ENCODE measurements at places on chromosomes 6 and 20.

GRCh38 chr6:159979136-159979874, 10.4 kb downstream of the IGF2R start:
- no peak for DNase-seq

DNA sequence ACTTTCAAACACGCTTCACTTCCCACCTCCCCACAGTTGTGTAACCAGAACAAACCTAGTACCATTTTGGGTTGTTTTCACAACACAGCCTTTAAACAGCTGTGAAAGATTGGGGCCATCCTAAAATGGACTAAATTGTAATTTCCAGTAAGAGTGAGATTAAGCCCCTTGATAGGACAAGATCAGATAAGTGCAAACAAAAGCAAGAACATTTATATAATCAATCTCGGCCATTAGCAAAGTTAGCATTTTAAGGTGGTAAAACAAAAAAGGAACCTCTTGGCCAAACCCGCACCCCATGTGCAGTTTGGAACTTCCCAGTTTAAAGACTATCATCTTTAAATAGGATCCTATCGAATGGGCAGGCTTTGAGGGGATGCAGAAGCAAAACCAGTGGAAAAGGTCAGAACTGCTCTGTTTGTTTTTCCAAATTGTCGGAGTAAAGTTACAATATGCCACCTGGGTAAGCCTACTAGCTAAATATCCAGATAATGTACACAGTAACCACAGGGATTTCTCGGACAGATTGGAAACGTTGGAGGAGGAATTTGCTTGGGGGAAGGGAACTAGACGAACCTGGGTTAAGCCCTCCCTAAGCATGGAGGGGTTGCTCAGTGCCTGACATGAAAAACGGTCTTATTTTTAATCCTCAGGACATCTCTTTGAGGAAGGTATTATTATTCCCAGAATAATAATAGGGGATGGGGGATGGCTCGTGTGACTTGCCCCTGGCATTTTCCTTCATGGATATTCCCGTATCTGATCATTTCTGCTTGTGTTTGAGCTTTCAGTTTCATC, 159.8 kb upstream of the SALL4 start:
- DNase-seq = no peak

DNA sequence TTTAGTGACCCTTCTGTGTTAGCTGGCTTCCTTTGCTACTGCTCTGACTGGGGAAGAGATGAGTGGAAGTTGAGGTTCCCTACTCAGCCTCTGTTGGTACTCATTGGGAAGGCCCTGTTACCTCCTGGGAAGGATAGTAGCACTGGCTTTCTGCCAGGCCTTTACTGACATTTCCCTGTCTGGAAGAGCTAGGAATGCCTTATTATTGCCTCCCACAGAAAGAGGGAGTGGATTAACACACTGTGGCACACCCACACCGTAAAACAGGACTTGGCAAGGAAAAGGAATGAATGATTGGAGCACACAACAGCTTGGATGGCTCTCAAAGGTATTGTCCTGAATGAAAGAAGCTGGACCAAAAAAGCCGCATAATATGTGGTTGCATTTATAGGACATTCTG, 12.2 kb downstream of the ZNF831 start:
- no peak for DNase-seq

GRCh38 chr6:142906945-142907470, 38.0 kb downstream of the HIVEP2 start:
- DNase-seq = no peak

GRCh38 chr6:18391023-18391422, 3.9 kb downstream of the RNF144B start:
- no peak for DNase-seq

DNA sequence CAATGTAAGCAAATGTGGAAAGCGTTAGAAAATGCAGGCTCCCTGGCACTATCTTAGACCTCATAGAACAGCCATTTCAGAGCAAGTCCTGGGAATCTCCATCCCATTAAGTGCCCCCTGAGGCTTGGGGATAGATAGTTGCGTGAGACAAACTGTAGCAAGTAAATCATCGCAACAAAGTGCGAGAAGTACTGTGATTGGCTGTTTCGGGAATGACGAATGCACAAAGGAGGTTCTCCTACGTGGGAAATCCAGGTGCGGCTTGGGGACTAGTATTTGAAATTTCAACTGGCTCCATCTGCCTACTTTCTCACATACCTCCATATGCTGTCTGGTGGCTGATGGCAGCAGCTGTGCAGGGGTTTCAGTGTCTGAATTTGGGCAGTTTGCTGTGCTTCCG, 84.5 kb downstream of the PLEKHG1 start:
- no peak for DNase-seq

DNA sequence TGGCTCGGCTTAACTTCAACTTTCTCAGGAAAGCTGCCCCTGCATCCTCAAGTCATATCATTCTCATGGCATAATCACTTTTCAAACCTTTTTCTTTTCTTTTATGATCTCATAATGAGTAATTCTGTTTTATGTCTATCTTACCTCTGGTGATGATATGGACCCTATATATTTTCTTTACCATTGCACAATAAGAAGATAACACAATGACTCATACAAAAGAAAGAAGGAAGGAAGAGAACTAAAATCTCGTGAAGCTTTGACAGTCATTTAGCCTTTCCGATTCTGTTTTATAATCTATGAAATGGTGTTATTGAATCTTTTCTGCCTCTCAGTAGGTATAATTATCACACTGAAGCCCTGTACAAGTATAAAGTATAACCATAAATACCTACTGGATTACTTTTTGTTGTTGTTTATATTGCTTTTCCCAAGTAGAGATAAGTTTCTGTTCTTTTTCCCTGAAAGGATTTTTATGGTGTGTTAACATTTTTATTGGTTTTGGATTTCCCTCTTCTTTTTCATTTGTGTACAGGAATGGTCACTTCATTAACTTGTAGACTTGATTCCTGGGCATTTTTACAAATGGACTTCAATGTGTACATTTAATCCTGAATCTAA, 300.9 kb downstream of the LAMA2 start:
- DNase-seq = no peak

DNA sequence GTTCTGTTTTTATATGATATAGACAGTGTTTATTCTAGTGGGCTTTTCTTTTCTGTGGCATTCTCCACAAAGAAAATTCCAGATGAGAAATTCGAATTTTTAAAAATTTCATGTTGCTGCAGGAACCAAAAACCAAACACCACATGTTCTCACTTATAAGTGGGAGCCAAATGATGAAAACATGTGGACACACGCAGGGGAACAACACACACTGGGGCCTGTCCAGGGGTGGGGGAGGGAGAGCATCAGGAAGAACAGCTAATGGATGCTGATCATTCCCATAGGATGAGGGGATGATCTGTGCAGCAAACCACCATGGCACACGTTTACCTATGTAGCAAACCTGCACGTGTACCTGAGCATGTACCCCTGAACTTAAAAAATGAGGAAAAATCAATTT, 499.0 kb upstream of the SLC35B3 start:
- no peak for DNase-seq

DNA sequence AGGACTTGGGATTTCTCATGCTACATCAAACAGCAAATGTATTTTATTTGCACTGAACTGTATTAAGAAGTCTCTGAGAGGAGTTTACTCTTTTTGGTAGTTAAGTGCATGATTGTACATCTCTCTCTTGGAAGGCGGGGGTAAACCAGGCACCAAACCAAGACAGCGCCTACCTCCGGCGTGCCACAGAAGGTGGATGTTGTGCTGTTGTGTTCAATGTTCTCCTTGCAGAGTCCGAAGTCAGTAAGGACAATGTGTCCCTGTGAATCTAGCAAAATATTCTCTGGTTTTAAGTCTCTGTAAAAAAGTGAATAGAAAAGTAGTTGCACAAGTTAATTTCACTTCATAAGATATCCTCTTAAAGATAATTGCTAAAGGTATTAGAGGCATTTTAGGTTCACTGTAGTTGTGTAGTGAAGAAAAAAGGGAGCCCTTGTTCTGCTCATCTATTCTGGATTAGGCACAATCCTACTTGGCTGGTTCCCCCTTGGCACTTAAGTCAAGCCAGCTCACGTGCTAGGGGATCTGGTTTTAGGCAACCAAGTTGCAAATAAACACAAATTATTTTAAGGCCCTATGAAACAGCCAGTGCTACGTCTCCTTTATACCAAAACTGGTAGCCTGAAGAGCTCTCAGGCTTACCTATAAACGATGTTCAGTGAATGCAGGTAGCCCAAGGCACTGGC, 119.7 kb upstream of the SLC2A12 start:
- DNase-seq = no peak

GRCh38 chr6:93746892-93747291, 327.5 kb upstream of the EPHA7 start:
- no peak for DNase-seq

- DNase-seq = no peak
Measured at GRCh38 chr20:46875059-46875458, 19.6 kb upstream of the EYA2 start.

DNA sequence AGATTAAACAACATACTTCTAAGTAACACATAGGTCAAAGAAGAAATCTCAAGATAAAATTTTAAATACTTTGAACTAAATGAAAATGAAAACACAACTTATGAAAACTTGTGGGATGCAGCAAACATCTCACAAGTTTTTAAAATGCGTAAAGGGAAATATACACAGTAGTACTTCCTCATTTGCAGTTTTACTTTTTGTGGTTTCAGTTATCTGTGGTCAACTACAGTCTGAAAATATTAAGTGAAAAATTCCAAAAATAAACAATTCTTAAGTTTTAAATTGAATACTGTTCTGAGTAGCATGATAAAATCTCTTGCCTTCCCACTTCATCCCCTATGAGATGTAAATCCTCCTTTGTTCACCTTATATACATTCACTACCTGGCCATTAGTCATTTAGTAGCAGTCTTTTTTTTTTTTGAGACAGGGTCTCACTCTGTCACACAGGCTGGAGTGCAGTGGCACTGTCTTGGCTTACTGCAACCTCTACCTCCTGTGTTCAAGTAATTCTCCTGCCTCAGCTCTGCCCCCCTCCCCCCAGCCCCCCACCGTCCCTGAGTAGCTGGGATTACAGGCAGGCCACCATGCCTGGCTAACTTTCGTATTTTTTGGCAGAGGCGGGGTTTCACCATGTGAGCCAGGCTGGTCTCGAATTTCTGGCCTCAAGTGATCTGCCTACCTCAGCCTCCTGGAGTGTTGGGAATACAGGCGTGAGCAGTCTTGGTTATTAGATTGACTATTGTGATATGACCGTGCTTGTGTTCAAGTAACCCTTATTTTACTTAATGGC, 154.6 kb upstream of the AHI1 start:
- no peak for DNase-seq

DNA sequence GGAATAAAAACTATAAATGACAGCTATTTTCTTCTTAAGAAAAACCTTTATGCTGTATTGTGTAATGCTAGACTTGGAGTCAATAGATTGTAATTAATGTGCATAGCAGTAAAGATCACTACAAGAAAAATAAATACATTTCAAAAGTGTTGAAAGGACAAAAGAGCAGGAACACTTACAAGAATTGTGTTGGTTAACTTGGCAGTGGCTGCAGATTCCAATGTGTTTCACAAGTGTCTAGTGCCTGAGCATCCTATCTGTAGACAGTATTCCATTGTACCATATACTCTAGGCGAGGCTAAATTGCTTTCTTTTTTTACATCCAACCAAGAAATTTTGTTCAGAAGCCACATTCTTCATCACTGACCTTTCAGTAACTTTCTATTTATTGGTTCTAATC, 924.1 kb downstream of the EPHA7 start:
- DNase-seq = no peak

- DNase-seq = no peak
Measured at GRCh38 chr20:47003223-47003622, 108.6 kb downstream of the EYA2 start.

GRCh38 chr6:15966000-15966520, 162.8 kb upstream of the MYLIP start:
- DNase-seq = no peak

GRCh38 chr6:131083687-131084086, 20.6 kb upstream of the EPB41L2 start:
- DNase-seq = no peak

GRCh38 chr6:154733183-154733625, at the start of gene SCAF8:
TSS of gene SCAF8 (plus strand) at chr6:154733416. CDS start at chr6:154733901, 485 bp downstream.
- DNase-seq = peak; percentile 93

DNA sequence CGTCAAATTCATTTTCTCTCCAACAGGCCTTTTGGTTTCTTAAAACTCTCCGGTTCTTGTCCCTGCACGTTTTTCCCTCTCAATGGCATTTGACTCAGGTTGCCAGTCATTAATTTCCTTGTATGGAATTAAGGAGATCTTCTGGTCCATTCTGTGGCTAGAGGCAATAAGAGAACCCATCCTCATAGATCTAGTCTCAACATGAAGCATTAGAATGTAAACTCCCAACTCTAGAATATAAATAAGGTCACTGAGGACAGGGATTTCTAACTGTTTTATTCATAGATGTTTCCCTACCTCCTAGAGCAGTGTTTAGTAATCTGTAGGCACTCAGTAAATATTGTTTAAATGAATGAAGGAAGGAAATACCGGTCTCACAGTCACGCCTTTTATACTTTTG, 185.2 kb upstream of the FLRT3 start:
- DNase-seq = no peak

DNA sequence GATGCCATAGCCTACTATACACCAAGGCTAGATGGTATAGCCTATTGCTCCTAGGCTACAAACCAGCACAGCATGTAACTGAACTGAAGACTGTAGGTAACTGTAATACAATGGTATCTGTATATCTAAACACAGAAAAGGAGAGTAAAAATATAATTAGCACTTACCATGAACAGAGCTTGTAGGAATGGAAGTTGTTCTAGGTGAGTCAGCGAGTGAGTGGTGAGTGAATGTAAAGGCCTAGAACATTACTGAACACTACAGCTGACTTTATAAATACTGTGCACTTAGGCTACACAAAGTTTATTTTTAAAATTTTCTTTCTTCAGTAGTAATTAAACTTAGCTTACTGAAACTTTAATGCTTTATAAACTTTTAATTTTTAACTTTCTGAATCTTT, 129.5 kb downstream of the BTBD9 start:
- no peak for DNase-seq

DNA sequence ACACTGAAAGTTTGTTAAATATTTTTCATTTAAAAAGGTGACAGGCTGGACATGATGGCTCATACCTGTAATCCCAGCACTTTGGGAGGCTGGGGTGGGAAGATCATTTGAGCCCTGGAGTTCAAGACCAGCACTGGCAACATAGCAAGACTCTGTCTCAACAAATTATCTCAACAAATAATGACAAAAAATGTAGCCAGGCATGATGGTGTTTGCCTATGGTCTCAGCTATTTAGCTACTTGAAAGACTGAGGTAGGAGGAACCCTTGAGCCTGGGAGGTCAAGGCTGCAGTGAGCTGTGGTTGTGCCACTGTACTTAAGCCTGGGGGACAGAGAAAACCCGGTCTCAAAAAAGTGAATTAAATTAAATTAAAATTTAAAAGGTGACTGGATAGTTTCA, 56.0 kb upstream of the C6orf118 start:
- no peak for DNase-seq

DNA sequence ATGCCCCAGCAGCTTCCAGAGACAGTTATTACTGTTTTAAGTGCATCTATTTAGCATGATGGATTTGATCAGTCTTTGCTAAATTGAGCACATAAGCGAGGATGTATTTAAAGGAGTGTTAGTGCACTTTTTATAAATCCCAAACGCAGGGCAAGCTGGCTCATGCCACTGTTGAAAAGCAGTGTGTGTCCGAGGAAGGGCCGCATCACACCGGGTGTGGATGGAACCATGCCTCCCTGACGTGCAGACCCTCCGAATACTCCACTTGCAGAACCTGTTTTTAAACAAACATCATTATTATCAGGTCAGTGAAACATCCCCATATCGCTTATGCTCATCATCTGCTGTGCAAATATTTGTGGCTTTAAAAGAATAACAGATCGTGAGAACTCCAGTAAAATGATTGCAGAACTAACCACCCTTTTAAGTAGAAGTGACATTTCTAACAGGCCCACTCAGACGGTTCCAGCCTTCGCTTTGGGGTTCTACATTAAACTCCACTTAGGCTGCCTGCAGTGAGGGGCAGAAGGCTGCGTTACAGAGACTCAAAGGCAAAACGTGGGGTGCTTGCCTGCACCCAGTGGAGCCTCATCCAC, 190.1 kb downstream of the CDH4 start:
- no peak for DNase-seq
